Stimulated activated CD8-positive, alpha-beta memory T cell treated with anti-CD3 and anti-CD28 coated beads, Interleukin-15, amount 100 ng/mL, for 1 hour (primary cell): ENCODE measurements at places on chromosomes 2 and 18.

DNA sequence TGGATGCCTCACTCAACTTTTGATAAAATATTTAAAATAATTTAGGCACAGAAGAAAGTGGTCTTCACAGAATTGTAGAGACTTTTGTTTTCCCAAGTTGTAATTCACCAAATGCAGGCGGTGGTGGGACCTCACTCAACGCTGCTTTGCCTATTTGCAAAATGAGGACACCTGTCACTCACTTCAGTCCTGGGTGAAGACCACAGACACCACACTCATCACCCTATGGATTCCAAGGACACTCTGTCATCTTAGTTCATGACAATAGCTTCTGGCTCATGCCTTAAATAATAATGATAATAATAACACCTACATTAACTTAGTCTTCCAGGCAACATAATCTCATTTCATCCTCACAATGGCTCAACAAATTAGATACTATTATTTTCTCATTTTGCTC is 234.4 kb downstream of the RNF152 start:
- no peak for DNase-seq

GRCh38 chr2:74625658-74626425 is 22.3 kb downstream of the M1AP start:
- DNase-seq, result no peak

- no peak for DNase-seq
Measured at GRCh38 chr2:136582628-136583205, 182.6 kb upstream of the THSD7B start.

DNA sequence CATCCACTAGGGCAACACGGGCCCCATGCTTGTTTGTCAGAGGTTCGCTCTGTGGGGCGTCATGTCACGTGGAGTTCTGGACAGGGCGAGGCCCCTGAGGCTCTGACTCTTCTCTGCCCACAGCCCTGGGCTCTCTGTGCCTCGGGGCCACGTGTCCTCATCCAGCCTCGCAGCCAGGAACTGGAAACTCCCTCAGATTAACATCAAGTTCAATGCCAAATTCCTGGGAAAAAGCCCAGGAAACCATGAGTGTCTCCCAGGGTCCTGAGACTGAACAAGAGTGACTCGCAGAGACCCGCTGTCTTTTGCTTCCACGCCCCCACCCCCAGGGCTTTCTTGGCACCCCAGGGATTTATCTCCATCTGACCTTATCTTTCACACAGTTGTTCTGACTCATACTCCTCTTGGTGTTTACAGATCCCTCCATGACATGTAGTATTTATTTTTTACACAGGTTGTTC is 174.0 kb upstream of the PIEZO2 start:
- no peak for DNase-seq

- DNase-seq, result peak; percentile 19
Measured at GRCh38 chr2:230441227-230441897, 25.4 kb downstream of the SP100 start.

GRCh38 chr2:88620015-88620414 is 7.2 kb downstream of the EIF2AK3 start:
- no peak for DNase-seq

DNA sequence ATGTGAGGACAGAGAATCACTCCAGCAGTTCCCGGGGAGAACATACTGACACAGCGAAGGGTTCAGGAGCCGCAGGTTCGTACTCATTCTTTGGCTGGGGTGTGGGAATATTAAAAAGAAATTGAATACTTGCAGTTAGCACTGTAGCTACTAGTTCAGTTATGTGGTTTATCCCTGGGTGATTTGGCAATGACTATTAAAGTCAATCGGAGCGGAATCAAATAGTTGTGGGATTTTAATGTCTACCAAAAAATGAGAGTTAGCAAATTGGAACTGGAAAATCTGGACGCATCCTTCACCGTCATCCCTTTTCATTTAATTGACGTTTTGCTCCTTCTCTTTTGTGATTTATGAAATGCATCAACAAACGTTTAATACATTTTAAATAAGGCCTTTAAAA is 50.8 kb downstream of the GBX2 start:
- no peak for DNase-seq

DNA sequence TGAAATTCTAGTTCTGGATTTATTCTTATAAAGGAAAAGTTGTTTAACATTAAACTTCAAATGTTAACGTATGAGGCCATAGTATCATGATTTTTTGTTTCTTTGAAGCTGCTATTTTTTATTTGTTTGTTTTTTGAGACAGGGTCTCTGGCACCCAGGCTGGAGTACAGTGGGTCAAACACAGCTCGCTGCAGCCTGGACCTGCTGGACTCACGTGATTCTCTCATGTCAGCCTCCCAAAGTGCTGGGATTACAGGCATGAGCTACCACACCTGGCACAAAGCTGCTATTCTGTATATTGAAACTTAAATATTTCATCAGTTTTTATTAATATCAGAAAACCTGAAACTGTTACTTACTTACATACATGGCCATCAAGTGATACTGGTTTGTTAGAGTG is 89.5 kb upstream of the RPRM start:
- DNase-seq, result no peak

- no peak for DNase-seq
Measured at GRCh38 chr2:48624696-48625095, 7.0 kb downstream of the GTF2A1L start.

GRCh38 chr2:216635701-216636550 is 2.7 kb downstream of the IGFBP2 start:
- no peak for DNase-seq

DNA sequence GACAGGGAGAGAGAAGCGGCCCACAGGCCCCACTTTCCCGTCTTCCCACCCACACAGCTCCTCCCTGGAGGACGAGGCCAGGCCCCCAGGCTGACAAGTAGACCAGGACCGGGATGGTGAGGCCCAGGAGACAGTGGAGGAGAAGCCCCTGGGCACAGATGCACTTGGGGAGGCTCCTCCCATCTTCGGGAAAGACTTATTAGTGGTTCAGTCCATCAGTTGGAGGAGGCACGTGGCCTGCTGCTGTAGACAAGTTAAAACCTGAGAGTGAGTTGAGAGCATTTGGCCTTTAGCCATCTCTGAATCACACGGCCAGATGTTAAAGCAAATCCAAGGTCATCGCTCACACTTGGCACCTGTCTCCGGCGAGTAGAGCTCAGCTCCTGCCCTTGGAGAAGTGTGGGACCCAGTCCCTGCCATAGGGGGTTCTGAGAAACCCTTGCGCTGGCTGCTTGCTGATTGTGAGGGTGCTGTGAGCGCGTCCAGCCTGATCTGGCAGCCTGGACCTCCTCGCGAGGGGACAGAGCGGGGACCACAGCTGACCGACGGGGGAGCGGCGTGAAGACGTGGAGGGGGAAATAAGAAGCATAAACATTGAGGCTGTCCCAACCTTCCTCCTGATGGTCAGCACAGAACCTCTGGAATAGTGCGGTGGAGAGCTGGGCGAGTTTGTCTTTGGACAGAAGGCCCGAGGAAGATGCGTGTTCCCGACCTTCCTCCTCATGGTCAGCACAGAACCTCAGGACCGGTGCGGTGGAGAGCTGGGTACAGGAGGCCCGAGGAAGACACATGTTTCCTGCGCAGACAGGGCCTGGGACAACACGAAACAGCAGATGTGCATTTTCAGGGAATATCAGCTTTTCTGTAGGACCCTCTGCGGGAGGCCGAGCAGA is 24.7 kb upstream of the ALLC start:
- no peak for DNase-seq

DNA sequence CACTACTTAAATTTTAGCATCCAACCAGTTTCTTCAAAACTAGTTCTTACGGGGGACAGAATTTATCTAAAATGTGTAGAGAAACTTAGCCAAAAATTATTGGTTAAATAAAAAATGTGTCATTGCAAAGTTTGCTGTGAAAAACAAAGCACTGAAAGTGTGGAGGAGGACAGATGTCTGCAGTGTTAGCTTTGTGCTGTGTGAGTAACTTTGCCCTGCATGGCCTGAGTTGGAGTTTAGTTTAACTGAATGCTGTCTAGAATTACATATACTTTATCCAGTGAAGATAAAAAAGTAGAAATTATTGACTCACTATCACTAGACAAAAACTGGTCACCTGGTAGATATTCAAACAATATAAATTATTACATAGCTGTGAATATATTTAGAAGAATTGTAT is 1225.2 kb upstream of the CELF4 start:
- DNase-seq, result no peak

DNA sequence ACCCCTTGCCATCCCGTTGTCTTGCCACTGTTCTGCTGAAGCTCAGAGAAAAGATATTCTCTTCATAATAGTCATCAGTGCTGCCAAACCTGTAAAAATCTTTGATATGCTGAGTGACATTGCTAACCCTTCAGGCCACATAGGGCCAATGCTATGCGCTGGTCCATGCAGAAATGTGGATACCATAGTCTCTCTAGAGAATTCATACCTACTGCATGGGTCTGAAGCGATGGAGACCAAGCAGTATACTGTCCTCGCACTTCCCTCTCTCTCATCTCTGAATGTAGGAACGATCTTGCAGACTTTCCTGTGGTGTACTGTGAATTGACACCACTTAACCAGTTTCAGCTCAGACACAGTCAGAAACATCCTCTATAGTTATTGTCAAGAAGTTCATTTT is 17.9 kb upstream of the ANKRD44 start:
- DNase-seq, result no peak

GRCh38 chr2:207045531-207045930 is 106.2 kb downstream of the CPO start:
- no peak for DNase-seq

DNA sequence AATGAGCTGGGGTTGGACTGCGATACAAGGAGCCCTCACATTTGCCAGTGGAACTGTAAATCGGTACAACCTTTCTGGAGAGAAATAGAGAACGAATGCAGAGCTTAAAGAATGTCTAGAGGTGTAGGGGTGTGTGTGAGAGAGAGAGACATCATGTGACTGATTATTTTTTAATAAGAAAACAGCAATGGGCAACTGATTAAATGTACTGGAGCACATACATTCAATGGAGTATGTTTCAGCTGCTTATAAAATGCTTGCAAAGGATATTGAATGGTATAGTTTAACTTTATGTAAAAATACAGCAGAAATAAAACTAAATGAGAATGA is 391 bp upstream of the TMEM17 start:
- DNase-seq, result no peak

DNA sequence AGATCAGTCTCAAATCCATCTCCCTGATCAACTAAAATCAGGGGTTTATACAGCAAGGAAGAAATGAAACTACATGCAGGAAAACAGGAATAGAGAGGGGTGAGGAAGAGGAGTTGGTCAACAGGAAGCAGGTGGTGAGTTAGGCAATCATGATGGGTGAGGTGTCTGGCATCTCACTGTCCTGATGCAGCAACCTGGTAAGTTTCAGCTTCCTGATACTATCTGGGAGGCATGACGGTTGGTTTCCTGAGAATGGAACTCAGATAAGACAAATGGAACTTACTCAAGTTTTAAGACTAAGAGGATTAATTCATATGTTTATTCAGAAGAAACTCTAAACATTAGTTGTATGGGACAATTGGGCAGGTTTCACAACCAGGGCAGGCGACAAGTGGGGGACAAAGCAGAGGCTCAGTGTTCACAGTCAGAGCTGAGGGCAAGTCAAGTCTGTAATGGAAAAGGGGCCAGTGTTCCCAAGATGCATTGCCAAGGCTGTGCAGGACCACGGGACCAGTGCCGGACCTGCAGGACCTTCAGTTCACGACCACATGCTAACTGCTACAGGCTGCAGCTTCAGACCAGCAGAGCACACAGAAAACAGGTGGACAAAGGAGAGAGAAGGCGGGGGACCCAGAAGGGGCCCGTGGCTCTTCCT is 17.7 kb upstream of the GALM start:
- no peak for DNase-seq

- no peak for DNase-seq
Measured at GRCh38 chr18:6113650-6114049, 218.3 kb upstream of the TMEM200C start.

DNA sequence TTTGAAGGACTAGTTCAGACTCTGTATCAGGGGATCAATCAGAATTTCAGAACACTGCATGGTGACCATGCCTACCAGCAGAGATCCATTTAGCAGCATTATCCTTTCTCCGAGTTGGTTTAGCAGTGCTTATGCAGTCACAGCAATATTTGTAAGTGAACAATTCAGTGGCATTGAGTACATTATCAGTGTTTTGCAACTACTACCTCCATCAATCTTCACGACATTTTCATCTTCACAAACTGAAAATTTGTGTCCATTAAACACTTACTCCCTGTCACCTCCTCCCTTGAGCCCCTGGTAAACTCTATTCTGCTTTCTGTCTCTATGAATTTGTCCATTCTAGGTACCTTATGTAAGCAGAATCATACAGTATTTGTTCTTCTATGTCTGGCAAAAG is 20.1 kb downstream of the SLC9A2 start:
- no peak for DNase-seq

DNA sequence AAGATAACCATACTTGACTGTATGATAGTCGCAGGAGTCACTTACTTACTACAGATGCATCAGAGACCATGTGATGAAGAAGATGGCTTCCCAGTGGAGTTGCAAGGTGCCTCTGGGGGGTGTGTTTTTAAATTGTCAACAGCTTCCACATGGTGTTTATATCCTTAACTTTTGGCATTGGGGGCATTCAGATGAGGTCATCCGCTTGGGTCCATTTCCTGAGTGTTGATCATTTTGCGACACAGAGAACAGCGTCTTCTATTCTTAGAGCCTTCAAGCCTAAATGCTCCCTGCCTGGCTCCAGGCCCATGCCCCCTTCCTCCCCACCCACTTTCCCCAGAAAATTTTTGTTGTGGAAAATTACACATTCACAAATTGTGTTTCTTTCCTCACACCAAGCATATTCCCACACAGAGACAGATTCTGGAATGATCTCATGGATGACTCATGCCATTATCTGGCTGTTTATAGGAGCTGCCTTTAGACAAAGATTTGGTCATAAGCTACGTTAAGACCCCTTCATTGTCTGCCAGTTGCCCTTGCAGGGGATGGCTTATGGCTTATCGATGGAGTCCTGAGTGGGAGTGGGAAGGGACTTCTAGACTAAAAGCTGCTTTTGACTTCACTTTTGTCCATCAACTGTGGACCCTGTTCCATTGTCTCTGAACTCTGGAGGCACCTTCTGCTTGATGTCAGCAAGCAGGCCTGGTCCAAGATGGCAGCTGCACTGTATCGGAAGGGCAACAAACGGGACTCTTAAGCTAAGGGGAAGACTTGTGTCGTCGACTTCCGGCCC is 91.8 kb downstream of the CABLES1 start:
- no peak for DNase-seq

DNA sequence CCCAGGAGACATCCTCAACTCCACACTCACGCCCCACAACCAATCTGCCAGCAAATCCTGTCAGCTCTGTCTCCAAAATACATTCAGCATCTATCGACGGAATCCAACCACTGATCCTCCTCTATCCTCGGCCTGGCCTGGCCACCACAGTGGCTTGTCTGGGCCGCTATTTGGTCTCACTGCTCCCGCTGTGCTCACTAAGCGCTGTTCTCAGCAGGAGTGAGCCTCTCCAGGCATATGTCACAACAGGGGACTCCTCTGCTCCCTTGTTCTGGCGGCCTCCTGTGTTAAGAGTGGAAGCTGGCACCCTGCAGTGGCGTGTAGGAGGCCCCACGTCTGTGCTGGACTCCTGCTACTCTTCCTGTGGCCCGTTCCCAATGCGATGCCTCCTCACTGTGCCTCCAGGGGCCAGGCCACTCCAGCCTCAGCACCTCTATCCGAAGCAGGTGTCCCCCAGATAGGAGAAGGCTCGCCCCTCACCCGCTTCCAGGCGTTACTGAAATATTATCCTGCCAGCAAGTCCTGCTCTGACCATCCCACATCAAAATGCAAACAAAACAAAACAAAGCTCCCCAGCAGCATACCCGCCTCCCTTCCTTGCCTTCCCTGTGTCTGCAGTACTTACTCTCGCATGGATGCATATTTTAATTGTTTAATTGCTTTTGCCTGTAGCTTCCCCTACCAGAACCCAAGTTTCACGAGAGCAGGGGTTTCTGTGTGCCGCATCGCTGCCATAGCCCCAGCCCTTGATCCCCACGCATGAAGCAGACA is 39.9 kb downstream of the CENPO start:
- no peak for DNase-seq
